ENCODE measurements at places on chromosomes 5 and 9.

GRCh38 chr5:168409591-168410458 is 76.4 kb upstream of the RARS1 start:
- no peak for DNase-seq

- no peak for DNase-seq
These were observed 292.8 kb upstream of the KLF4 start for GRCh38 chr9:107782381-107782780.

- no peak for DNase-seq
These were observed 569.8 kb upstream of the RIOK2 start for GRCh38 chr5:97752871-97753270.

- DNase-seq: no peak
These were observed 61.4 kb downstream of the C9orf50 start for GRCh38 chr9:129559506-129559881.

DNA sequence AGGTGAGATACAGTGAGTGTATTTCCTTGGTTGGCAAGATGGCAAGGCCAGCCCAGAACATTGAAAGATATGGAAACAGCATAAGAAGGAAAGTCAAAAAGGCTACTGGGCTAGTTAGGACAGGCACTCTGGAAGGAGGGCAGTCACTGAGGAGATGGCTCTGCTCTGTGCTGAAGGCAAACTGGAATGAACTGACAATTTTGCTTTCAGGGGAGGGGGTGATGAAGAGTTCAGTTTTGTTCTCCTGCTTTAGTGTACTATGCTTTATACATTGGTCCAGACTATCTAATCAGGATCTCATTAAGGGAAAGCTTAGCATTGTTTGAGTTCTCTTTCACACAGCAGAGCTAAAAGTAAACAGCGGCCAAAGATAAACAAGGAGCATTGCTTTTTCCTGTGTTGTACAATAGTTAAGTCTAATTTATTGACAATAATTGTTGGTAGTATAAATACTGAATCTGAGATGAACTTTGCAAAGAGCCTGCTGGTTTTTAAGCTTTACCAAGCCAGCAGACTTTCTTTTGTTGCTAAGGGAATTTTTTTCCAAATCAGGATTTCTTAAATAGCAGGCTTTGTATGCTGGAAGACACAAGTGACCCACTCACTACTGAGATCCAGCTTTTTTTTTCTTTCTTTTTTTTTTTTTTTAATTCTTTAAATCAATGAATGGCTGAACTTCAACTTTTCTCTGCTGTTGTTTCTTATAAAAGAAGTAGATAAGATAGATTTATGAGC is 355.5 kb downstream of the ARRDC3 start:
- no peak for DNase-seq

DNA sequence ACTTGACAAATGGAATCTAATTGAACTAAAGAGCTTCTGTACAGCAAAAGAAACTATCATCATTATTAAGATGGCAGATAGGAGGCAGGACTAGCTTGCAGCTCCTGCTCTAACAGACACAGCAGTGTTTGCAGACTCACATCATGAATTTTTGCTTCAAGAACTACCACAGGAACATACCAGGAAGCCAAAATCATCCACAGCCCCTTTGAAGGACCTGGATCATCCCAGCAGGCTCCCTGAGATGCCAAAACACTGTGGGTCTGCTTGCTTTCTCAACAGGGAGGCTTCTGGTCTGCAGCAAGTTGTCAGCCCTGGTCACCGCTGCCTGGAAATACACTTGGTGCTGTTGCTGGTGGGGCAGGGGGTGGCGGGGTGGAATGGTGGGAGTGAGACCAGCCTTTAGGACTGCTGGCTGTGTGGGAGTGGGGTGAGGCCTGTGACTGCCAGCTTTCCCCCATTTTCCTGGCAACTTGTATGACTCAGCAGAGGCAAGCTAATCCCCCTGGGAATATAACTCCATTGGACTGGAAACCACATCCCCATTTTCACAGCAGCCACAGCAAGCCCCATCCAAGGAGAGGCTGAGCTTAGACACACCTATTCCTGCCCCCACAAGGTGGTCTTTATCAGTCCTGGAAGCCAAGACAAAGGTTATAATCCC is 533.8 kb upstream of the CYLC2 start:
- DNase-seq: no peak

GRCh38 chr5:142143878-142144277 is 35.3 kb downstream of the NDFIP1 start:
- DNase-seq: no peak

- no peak for DNase-seq
These were observed 109.2 kb downstream of the RAPGEF6 start for GRCh38 chr5:131525805-131526204.

DNA sequence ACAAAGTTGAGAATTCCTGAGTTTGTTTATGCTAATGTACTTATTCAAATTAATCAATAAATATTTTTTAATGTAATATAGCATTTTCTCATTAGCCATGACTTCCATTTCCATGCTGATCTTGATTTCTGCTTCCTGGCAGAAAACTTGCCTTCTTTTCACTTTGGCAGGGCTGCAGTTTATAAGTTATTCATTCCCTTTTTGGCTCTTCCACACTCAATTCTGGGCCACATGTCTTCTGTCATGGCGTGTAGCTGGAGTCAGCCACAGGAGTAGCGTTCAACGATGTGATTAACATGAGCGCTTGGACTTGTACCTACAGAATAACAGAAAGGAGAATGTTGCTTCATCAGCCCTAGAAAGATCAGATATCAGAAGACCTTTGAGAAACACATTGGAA is 172.9 kb downstream of the CFAP90 start:
- DNase-seq: no peak

GRCh38 chr5:68757006-68757405 is 336.8 kb upstream of the SLC30A5 start:
- no peak for DNase-seq

DNA sequence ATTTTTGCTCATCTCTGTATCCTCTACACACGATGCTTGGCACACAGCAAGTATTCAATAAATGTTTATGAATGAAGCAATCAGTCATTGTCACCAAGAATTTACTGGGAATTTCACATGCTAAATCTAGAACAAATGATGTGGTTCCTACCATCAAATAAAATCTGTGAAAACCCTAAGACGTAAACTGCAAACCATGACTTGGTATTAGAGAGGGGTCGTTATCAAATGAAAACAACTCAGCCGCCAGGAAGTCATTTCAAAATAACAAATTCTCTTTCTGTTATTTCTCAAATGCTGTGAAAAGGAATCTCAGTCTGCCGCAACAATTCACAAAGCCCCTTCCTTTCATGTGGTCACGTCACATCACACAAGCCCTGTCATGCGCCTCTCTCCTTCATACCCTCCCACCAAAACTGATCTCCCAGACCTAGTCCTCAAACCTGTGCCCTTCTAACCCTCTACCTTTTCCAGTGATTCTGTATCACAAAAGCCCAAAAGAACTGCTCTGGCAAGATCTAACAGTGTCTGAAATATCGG is 173.6 kb downstream of the DEPDC1B start:
- no peak for DNase-seq

DNA sequence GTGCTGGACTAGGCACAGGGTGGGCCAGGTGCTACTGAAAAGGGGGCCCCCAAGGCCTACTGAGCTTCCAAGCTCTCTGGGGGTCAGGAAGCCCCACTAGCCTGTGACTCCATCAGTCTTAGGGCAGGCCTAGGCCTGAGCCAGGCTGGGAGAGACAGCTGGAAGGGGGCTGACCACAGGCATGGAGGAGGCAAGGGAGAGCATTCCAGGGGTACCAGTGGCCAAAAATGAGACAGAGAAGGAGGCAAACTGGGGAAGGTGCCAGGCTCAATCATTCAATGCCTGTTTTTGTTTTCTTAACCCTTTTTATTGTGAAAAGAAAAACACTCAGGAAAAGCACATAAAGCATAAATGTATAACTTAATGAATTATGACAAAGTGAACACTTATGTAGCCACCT is 26.2 kb upstream of the TCF7 start:
- no peak for DNase-seq

- DNase-seq: peak; percentile 49
These were observed 423.0 kb downstream of the DIRAS2 start for GRCh38 chr9:90219548-90220118.
